ENCODE measurements at places on chromosomes 12 and 14.
A peak's percentile ranks its signal among the peaks of the same experiment; 100 is the strongest.

GRCh38 chr14:33670235-33670634 lies 280.6 kb downstream of the EGLN3 start:
- DNase-seq: no peak

DNA sequence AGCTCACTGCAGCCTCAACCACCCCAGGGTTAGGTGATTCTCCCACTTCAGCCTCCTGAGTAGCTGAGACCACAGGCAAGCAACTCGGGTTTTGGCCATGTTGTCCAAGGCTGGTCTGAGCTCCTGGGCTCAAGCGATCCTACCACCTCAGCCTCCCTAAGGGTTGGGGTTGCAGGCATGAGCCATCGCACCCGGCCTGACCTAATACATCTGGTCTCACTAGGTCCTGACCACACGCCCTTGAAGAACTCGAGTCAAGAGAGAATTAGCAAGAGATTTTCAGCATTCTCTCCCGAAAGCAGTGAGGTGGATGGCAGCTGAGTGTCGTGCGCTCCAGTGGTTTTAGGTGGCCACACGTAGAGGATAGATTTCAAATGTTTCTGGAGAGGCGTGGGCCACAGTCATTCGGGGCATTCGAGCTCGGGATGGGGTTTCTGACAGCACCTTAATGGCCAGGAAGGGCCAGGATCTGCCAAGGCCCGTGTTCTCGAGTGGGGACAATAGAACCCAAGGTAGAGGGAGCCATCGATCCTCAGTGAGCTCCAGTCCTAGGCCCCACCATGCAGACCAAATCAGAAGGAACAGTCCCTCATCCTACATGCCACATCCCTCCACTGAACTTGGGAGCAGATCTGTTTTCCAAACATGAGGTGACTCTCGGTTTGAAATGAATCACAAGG lies 193.1 kb downstream of the ALG10 start:
- no peak for DNase-seq

GRCh38 chr12:48811437-48812090 lies 6.7 kb upstream of the CACNB3 start:
- DNase-seq: no peak

- DNase-seq: no peak
Measured at GRCh38 chr12:49022558-49023178, 4.1 kb upstream of the PRKAG1 start.

- no peak for DNase-seq
Measured at GRCh38 chr12:55636116-55636655, 506 bp upstream of the OR10P1 start.

- DNase-seq: no peak
Measured at GRCh38 chr12:94618995-94619695, 31.2 kb downstream of the TMCC3 start.

DNA sequence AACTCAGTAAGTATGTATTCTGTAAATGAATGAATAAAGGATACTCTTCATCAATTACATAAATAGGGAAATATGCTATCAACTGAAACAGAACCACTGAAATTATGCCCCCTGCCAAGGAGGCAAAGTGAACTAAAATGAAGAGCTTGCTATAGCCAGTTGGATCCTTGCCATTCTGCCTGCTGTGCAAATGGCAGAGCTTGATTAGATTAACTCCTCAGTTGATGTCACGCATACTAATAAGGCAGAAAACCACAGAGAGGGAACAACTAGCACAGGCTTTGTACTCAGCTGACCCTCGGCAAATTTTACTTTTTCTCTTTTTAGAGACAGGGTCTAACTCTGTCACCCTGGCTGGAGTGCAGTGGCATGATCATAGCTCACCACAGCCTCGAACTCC lies 36.7 kb upstream of the FERMT2 start:
- no peak for DNase-seq

GRCh38 chr14:91945751-91946621 lies 1.5 kb downstream of the FBLN5 start:
- no peak for DNase-seq

DNA sequence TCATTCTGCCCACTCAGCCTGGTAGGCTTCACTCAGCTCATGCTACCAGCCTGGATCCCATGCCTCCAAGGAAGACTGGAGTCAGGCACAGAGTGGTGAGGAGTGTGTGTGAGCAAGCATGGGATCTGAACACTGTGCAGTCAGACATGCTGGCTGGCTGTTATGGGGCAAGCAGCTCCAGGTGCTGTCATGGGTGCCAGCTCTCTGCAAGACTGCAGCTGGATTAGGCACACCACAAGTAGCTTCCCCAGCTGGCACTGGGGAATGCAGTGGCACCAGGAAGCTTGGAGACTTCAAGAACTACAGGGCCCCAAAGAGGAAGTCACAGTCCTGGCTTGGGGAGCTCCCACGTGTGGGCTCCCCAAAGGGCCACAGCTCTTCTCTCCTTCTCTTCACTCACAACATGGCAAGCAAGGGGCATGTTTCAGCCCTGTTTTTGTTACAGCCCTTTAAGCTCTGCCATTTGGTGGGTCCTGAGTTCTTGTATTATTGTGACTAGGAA lies 202.5 kb downstream of the VRK1 start:
- no peak for DNase-seq

DNA sequence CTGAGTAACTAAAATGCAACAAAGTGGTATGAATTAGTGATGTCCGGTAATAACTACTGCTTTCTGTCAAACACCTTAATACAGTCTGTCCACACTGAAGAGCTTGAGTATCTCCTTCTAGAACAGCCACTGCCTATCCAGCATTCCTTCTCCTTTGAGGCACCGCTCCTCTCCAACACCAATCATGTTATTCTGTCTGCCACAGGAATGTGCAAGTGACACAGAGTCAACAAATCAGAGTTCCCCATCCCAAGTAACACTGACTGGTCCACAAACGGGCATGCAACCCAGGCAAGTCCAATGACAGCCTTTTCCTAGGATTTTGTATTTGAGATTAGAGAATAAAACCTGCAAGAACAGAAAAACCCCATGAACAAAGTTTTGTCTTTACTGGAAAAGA lies 3.8 kb downstream of the GXYLT1 start:
- no peak for DNase-seq

DNA sequence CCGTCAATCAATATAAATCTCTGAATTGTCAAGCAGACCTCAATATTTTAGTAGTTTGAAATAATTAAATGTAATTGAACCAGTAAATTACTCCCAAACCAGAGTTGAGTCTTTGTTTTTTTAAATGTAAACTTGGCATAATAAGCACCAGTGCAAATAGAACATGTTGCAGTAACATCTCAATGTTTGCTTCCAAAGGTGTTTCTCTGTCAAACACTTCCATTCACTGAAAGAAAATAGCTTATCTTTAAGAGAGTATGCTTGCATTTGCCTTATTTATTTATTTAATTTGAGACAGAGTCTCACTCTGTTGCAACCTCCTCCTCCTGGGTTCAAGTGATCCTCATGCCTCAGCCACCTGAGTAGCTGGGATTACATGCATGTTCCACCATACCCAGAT lies 39.9 kb upstream of the EGLN3 start:
- no peak for DNase-seq

DNA sequence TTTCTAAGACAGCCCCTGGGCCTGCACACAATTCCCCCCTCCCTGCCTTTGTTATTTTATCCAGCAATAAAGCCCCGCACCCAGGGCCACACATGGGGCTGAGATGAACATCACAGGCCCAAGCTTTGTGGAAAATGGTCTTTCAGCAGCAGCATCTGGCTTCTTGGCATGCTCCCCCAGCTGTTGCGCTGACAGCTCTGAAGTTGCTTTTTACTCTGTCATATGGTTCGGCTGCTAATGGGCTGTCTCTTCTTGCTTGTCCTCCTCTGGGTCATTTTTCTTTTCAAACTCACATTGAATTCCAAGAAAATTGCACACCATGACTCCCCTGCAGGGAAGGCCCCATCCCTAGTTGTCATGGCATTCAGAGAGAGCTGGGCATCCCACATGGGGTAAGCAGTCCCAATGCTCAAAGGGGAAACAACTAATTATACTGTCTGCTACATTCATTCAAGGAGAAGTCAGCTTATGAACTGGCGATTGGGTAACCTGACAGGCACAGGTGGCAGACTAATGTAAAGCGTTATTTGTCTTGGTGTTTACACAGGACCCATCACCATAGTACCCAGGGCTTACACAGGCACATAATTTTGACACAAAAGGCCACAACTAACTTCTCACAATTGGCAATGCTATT lies 74.0 kb upstream of the CDKN3 start:
- DNase-seq: no peak

DNA sequence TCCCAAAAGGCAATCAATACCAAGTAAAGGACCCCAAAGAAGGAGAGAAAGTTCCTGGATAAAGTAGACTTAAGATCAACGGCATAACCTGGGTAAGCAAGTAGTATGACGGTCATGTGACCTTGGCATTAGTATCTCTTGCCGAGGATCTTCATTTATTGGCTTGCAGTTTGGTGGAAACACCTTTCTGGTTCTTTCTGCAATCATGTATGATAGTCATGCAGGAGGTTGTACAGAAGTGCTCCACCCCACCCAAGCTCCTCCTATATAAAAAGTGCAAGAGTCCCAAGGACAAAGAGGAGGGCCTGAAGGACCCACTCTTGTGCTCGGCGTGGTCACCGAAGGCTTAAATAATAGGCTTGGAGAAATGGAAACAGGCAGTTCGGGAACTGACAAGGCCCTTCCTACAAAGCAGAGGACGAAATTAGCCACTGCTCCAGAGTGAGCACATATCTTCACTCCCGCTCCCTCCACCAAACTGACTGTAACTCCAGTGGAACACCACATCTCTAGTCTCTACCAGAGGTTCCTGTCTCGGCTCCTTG lies 750 bp downstream of the CS start:
- no peak for DNase-seq

GRCh38 chr12:104219908-104220404 lies 4.4 kb downstream of the TXNRD1 start:
- peak; percentile 41 for DNase-seq

DNA sequence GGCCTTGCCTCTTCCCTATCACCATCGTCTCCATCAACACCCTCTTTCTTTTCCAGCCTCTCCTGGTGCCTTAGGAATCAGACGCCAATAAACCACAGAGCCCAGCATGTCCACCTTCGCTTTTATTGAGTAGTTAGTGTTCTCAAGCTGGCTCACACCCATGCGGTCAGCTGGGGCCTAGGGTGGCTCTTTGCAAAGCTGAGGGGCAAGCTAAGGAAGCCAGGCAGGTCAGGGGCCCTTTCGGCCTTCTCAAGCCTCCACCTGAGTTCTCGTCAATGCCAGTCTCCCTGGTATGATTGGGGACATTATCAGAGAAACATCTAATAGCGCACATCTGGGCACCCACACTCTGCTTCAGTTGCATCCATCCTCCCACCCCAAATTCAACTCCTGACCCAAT lies 737 bp upstream of the TEX52 start:
- DNase-seq: no peak

DNA sequence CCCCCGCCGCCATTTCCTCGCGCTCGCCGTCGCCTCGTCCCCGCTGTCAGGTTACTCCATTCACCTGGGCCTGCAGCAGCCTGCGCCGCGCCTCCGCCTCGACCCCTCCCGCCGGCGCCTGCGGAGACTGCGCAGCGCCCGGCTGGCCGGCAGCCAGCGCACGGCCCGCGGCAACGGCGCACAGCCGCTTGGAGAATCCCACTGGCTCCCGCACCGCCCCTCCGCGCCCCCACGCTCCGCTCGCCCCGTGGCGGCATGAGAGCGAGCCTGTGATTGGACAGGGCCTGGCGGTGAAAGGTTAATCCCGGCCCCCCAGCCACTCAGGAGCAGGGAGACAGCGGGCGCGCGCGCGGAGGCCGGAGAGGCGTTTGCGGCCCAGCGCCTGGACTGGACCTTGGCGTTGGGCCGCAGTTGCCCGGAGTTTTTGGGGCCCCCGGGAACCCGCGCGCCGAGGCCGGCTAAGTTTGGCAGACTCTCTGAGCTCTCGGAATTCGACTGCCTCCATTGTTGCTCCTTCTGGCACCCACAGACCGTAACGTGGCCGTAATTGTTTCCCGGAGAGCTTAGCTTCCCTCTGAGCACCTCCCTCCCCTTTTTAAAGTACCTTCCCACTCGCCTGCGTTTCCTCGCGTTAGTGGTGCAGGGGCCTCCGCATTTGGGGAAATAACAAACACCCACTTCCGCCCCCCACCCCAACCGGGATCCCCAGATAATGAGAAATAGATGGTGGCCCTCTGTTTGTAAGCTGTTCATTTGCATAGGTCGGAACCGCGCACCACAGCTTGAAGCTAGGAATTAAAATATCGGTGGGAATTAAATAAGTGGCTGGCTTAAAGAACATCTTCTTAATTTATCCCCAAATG lies at the start of gene DICER1:
TSS of gene DICER1 (minus strand) at position 203 of the 863 bp plus-strand sequence. CDS start 24,071 bp downstream, outside the sequence.
- peak; percentile 93 for DNase-seq

- DNase-seq: peak; percentile 41
Measured at GRCh38 chr14:73633116-73634010, 11.4 kb upstream of the DNAL1 start.

- DNase-seq: no peak
Measured at GRCh38 chr12:123478762-123479161, 20.8 kb downstream of the SNRNP35 start.

DNA sequence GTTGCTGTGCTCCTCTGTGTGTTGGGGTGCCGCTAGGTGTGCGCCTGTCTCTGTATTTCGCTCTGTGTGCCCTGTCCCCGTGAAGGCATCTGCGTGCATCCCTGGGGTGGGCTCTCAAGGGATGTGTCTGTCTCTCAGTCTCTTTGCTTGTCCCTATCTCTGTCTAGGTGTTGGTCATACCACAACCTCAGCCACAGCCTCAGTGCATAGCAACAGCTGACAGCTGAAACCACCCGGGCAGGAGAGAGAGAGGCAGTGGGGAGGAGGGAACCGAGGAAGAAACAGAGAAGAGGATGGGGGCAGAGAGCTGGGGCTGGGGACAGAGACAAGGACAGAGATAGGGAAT lies 953 bp upstream of the NXPH4 start:
- DNase-seq: no peak

GRCh38 chr14:93675651-93676050 lies 112.6 kb downstream of the PRIMA1 start:
- no peak for DNase-seq

- DNase-seq: no peak
Measured at GRCh38 chr12:93245543-93245942, 132.2 kb upstream of the NUDT4 start.

GRCh38 chr12:110874781-110875180 lies 28.0 kb downstream of the CCDC63 start:
- DNase-seq: no peak

Data from T-helper 9 cell (primary cell).